ENCODE measurements at places on chromosomes 7 and 10.

GRCh38 chr7:4200546-4201094 lies 481.5 kb upstream of the FOXK1 start:
- no peak for DNase-seq

GRCh38 chr10:29555746-29556481 lies 78.9 kb downstream of the SVIL start:
- DNase-seq, result no peak

GRCh38 chr10:20512631-20513030 lies 384.5 kb downstream of the NEBL start:
- no peak for DNase-seq

- DNase-seq, result peak; percentile 61
Observed at GRCh38 chr7:44196450-44196872, 4.3 kb upstream of the YKT6 start.

GRCh38 chr10:51980752-51981151 lies 281.4 kb upstream of the CSTF2T start:
- no peak for DNase-seq

- no peak for DNase-seq
Observed at GRCh38 chr10:55742487-55742886, 618.6 kb downstream of the ZWINT start.

DNA sequence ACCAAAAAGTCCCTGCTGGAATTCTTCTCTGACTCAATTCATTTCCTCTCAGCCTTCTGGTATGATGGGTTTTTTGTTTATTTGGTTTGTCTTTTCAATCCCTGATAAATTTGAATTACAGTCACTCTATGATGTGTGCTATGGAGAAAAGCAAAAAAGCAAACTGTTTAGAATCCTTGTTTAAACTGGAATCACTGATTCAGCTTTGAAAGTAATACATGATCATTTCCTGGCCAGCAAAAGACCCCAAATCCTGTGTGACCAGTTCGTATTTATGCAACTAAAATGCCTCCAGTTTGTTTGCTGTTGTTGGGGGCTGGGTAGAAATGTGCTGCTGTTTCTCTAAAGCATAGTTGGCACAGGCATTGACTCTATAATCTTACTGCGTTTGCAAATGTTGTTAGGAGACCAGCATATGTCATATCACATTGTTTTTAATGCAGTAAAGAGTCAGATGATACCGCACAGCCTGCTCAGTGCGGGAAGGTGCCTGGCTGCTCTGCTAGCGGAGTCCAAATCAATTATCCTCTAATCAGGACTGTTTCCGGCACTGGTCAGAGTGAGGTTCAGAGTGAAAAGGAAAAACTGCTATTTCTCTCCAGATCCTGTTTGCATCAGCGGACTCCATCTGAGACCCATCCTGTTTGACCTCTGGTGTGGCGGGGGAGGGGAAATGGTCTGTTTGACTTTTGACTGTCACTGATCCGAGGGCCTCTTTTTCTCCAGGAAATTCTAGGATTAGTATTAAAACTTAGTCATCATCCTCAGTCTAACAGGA lies 40.6 kb upstream of the ADD3 start:
- no peak for DNase-seq

GRCh38 chr10:1339396-1339795 lies 283.2 kb downstream of the WDR37 start:
- DNase-seq, result no peak

- no peak for DNase-seq
Observed at GRCh38 chr10:61049386-61049785, 105.4 kb upstream of the RHOBTB1 start.

GRCh38 chr7:29140873-29141468 lies 5.4 kb downstream of the CPVL start:
- DNase-seq, result peak; percentile 8

GRCh38 chr7:77393261-77393660 lies 22.9 kb downstream of the GSAP start:
- no peak for DNase-seq

DNA sequence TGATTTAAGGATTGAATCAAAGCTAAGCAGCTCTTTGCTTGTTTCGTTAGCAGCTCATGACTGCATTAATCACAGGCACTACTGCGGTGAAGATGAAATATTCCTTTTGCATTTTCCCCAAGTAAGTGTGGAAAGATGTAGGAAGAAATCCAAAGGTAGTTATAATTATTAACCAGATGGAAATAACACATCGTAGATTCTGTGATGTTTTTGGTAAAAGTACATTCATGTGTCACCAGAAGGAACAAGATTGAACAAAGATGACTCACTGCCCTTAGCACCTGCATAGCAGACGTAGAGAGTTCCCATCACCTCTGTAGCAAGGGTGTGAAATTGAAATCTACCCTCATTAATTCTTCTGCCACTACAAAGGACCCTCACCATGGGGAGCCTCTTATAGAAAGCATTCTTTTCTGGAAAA lies 37.1 kb downstream of the SMURF1 start:
- DNase-seq, result no peak

DNA sequence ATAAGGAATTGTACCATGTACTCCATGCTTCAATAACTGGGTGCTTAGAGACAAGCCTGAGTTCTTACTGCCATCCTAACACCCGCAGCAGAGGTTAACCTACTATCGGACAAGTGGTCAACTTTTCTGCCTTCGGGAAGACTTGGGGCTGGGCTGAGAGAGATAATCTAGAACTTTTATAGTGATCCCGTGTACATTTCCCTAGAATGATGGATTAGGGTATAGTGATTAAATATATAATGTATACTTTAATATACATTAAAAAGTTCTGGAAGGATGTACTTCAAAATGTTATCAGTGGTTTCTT lies 12.2 kb upstream of the HNRNPF start:
- no peak for DNase-seq

DNA sequence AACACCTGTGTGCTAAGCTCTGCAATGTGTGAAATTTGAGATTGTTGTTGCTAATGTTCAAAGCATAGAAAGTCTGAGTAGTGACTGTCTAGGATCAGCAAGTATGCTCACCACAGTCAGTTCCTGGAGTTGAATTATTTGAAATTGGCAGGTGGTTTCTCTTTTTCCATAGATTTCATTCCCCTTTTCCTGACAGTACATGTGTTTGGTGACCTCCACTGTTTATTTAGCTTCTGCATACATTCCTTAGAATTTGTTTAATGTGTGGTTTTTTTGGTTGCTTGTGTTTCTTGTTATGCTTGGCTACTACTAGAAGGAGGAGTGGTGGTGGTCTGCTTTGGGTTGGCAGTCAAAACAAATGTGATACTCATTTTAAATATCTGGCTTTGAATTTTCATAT lies 52.3 kb downstream of the FOXP2 start:
- DNase-seq, result no peak

DNA sequence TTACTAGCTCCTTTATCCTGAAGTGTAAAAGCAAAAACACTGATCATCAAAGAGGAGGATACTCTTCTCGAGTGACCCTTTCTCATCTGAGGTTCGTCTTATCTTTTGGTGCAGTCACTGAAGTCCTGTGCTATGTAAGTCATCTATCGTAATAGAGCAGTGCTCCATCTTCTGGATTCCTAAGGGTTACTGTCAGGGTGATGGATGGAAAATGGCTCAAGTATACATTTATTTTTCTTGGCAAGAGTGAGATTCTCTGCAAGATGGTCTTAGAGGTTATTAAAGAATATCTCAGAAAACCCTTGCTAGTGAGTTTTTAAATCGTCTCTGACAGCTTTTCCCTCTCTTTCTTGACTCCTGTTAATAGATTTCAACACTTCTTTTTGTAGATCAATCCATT lies 12.4 kb downstream of the PRKG1 start:
- no peak for DNase-seq

DNA sequence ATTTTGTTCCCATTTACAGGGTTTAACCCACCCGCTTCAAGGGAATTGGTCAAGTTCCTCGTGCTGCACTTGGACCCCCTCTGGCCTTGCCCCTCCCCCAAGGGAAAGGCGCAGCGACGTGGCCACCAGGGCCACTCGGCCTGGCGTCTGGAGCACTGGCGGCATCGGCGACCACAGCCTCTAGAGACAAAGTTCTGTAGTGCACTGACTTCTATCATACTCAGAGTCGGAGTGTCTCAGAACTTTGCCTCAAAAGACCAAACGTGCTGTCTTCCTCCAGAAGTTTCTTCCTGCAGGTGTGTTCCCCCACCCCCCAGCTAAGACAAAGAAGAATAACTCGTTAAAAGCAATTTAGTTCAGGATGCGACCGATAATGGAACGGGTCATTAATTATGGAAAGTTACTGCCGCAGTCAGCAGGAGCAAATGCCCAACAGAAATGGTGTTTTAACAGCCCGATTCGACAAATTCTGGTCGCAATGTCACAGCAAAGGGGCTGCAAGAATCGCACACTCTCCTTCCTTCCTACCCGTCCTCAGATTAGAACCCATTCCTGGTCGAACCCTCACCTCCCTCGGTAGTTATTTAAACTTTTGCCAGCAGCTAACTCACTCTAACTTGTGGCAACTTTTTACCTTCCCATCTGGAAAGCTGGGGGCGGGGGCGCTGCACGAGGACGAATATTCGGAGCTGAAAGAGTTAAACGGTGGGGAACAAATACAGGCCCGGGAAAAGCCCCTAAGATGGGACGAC lies 202.1 kb upstream of the NFE2L3 start:
- no peak for DNase-seq

DNA sequence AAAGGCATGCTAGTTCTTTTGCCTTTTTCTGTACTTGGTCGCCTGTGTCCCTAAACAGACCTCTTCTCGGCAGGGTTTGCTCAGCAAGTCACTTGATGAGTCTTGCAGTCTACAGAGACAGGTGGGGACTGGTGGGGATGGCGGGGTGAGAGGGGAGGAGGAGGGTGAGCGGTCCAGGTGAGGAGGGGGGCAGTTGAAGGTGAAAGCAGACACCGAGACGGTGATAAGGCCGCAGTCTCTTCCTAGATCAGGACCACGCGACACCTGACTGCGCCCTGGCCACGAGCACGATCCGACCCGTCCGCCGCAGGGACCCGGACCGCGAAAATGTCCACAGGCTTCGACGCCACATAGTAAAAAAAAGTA lies 566 bp downstream of the ASNS start:
- DNase-seq, result no peak

- DNase-seq, result no peak
Observed at GRCh38 chr7:129774359-129774758, 162.8 kb downstream of the NRF1 start.

GRCh38 chr7:90424720-90425119 lies 21.5 kb downstream of the CLDN12 start:
- DNase-seq, result no peak

GRCh38 chr10:48523212-48523819 lies 81.6 kb downstream of the ARHGAP22 start:
- DNase-seq, result no peak

GRCh38 chr7:153564391-153564790 lies 487.8 kb upstream of the DPP6 start:
- no peak for DNase-seq

DNA sequence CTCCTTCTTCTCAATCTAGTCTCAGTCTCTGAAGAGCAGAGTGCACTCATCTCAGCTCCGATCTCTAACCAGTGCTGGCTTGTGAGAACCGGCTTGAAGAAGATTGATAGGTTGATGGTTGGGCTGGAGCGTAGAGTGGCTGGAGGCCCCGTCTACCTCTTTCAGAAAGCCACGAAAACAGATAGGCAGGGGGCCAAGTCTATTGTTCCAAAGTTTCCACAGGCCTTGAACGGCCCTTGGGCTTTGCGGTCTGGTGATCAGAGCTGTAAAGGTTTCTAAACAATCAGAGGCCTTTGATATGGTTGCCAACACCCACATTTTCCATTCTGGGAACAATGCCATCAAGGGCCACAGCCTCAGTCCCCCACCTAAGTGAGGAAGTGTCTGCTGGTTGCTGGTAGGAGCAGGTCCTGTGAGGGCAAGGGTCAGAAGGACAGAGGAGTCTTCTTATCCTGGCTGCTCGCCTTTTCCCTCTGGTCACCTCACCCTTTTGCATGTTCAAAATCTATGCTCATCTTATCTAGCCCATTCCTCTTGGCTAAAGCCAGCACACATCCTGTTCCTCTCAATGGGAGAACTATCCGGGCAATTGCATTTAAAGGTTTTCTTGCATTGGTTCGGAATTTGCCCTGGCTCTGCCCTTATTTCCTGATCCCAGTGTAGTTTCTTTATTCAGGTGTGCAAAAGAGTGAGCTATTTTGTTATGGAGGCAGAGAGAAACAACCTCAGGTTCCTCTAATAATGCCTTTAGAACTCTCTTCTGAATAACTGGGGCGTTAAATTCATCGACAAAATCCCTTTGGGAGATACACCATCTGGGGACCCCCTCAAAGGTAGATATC lies 70.3 kb upstream of the KMT2E start:
- DNase-seq, result peak; percentile 56

- no peak for DNase-seq
Observed at GRCh38 chr7:1290679-1291356, 58.1 kb downstream of the UNCX start.

- no peak for DNase-seq
Observed at GRCh38 chr7:32206987-32207386, 136.8 kb upstream of the PDE1C start.

DNA sequence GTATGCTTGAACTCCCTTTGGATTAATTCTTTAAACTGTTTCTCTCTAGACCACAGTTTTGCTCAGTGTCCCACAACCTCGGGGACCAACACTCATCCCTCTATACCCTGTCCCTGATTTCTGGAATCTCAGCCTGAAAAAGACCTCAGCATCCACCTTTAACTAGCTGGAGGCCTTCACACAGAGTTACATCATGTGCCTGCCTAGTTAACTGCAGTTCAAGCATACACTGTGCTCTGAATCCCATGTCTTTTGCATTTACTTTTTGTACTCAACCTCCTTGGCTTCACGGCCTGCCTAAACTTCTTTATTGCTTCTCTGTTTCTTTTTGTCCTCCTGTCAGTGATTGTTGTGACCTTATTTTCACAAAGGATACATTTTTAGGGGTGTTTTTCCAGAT lies 66.7 kb downstream of the PRKG1 start:
- DNase-seq, result no peak

- DNase-seq, result no peak
Observed at GRCh38 chr7:71221049-71221448, 89.1 kb downstream of the GALNT17 start.

DNA sequence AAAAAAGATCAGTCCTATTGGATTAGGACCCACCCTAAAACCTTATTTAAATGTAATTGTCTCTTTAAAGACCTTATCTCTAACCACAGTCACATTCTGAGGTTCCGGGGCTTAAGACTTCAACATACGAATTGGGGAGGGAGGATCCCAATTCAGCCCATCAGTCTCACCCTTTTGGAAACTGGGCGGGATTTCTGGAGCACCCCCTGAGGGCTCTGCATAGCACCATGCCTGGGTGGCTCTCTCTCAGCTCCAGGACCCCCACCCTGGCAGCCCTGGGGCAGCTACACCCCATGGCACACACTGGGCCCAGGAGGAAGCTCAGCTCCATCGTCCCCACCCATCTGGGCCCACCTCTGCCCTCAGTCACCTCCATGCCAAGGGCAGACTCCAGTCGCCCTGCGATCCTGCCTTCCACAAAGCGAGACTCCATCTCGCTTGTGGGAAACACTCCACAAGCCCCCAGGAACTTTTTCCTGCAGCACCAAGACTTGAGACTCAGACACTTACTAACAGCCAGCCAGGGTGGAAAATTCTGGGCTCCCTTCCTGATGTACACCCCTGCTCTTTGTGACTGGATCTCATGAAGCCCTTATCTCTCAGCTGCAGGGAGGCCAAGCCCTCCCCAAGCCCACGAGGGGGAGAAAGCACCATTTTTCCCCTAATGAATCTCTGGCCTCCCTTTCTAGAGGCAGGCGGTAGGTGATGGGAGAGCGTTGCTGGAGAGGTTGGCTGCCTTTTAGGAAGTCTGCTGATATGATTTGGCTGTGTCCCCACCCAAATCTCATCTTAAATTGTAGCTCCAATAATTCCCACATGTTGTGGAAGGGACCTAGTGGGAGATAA lies 90.8 kb upstream of the KDM7A start:
- DNase-seq, result no peak

- no peak for DNase-seq
Observed at GRCh38 chr7:24715661-24716479, 41.4 kb downstream of the GSDME start.

Measured in AML-193 (cell line).